ENCODE measurements at places on chromosomes 12 and 14. TPM values are rescaled to one million over a fixed set of nuclear protein-coding genes. Genes with fewer than 3 reads are reported as not detected.

DNA sequence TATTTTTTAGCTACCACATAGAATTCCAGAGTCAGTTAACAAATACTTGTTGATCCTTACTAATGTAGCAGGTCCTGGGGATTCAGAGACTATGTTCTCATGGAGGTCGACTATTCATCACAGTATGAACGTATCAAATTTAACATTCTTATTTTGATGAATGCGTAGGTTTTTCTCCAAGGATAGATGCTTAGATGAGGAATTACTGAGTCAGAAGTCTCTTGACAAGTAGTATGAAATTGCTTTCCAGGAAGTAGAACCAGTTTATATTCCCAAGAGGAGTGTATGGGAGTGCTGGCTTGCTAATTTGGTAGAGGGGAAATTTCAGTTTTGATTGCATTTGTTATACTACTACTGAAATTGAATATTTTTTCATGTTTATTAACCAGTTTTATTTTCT, 42.8 kb upstream of the CRADD start:
- no peak for DNase-seq

DNA sequence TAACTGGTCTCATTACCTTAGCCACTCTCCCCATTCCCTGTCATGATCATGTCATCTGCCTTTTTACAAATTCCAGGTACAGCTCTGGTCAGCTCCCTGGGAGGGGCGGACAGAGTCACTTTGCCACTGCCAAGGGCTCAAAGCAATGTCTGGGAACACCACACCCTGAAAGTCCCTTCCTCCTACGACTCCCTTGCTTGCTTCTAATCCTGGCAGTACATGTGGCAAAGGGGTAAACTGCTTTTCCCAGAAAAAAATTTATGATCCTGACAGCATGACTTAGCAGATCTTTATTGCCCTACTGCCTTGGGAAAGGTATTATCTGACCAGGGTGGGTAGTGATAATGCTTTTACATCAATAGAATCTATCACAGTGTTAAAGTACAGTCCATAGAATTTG, 376.0 kb upstream of the PDE3A start:
- DNase-seq = no peak

DNA sequence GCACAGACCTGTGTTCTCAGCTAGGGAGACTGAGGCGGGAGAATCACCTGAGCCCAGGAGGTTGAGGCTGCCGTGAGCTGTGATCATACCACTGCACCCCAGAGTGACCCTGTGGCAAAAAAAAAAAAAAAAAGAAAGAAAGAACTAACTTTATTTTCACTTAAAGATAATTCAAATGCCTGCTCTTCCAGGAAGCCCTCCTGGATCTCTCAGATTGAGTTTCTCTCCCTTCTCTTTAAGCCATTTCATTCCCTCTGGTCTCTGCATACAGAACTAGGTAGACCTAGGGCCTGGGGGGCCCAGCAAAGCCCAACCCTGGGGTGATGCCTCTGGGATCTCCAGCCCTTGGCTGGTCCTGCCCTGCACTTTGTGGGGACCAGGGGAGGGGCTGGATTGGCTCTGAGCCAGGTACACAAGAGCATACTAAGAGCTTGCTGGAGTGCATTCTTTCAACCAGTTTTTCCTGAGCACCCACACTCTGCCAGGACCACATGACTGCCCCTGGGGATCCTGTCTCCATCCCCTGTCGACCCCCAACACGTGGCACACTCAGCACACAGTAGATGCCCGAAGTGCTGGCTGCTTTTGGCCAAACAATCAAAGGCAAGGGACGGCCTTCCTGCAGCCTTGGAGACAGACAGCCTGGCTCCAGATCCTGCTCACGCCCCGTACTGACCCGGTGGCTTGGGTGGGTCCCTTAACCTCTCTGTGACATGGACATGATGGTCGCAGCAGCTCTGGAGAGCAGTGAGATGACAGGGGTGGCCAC, 52.7 kb downstream of the CYP46A1 start:
- no peak for DNase-seq

ST8SIA1 gene
- total RNA-seq = 5.1 TPM

FOXG1 gene
- total RNA-seq = 0.12 TPM

GRCh38 chr14:79229383-79229909, 981.9 kb downstream of the DIO2 start:
- no peak for DNase-seq

DNA sequence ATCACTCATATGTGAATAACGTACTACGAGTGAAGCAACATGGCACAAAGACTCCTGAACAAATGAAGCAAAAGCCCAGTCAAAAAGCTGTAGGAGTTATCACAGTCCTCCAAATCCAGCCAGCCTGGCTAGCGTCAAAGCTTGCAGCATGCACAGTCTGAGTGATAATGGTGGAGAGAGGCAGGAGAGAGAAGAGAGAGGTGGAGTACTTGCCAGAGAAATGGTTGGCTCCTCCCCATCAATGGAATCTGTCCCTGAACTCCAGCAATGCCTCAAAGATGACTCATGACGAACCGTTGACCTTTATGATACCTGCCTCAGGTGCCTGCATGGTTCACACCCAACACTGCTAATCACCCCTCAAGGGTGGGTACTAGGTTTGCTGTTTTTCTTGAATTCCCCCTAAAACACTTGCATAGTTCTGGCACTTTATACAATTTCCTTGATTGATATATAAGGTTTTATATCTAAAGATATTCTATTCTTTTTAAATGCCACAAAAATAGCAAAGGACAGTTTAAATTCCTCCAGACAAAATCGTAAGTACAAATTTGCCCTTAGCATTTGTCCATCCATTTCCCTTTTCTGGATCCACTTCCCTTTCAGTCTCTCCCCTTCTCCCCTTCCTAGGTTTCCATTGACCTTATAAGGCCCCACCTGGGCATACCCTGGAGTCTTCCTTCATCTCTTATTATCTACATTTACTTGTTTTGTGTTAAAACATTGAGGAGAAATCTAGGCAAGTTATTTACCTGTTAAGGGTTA, 10.2 kb downstream of the ARHGDIB start:
- DNase-seq = peak; percentile 42

All from GM23338 (cell line).